Regular cardiac myocyte (primary cell): ENCODE measurements at places on chromosomes 2 and 18. TPM values are rescaled to one million over a fixed set of nuclear protein-coding genes. Genes with fewer than 3 reads are reported as not detected.

CNGA3 gene
- total RNA-seq: not detected in 2 replicates

RAX gene
- not detected in 2 replicates for total RNA-seq

B4GALT6 gene
- 2.8 and 3.6 TPM in 2 replicates for total RNA-seq

C1QL2 gene
- total RNA-seq: not detected in 2 replicates

LIMS2 gene
- 2.7 and 4.8 TPM in 2 replicates for total RNA-seq

ANKRD29 gene
- 0.38 and 3.9 TPM in 2 replicates for total RNA-seq
